SK-N-SH treated with all-trans-retinoic acid at 6 μM for 48 hours (cell line): ENCODE measurements at places on chromosomes 2 and 18.
A peak's percentile ranks its signal among the peaks of the same experiment; 100 is the strongest.

DNA sequence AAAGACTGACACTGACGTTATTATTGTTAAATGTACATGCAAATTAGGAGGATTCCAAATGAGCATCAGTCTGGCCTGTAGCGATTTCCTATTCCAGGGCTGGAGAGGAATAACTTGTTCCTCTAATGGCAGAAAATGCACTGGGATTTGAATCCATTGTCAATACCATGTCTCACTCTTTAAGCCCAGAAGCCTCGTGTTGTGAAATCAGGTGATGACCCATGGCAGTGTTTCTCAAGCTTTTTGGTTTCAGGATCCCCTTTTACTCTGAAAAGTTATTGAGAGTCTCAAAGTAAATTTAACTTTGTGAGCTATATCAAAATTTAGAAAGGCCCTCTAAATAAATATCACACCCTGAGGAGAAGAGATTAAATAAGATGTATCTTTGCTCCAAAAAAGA, 279.2 kb downstream of the GALR1 start:
- no peak for ATAC-seq

DNA sequence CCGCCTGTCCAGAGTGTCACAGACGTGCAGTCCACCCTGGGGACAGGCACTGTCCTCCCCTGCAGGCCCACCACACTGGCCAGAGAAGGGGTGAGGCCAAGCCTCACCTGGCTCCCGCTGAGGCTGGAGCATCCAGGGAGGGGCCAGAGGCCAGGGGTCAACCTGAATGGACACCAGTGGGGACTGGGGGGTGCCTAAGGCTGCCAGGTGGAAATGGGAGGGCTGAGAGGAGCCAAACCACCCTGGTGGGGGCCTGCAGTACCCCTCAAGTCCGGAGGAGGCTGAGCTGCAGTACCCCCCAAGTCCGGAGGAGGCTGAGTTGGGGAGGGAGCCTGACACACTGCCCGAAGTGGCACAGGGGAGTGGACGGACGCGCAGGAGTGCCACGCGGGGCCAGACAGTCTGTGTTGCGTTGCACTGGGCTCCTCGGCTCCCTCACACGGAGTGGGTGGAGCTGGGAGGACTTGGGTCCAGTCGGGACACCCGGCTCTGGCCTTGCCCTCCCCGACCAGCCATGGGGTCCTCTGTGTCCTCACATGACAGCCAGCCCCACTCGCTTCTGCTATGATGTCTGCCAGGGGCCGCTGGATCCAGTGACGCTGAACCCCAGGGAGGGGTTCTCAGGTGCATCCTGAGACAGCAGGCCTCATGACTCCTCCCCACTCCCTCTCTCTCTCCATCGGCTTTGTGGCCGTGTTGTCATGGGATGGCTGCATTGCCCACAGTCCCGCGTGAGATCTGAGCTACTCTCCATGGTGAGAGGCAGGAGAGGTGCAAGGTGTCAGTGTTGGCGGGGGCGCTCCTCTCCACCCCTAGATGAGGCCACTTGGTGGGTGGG, 22.3 kb upstream of the GPC1 start:
- no peak for ATAC-seq

GRCh38 chr2:231068525-231069222, 12.0 kb downstream of the PSMD1 start:
- peak; percentile 69 for ATAC-seq

GRCh38 chr2:161111531-161111930, 48.7 kb upstream of the TANK start:
- no peak for ATAC-seq

DNA sequence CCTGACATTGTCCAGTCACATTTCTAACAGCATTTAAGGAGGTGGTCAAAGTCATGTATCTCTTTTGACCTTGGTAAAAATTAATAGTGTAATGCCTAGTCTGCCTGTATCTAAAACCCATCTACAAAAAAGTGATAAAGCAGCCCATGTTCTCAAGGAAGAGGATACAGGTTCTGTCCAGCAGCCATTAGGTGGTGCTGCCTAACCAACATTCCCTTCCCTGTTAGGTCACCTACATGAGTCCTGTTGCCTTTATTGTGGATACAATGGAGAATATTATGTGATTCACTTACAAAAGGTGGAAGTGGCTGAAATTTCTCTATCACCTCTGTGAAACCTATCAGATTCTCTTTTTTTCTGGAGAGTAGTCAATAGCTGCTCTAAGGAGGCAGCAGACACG, 52.5 kb downstream of the AQP4 start:
- ATAC-seq: no peak

GRCh38 chr18:55573386-55573785, 14.6 kb downstream of the TCF4 start:
- no peak for ATAC-seq

DNA sequence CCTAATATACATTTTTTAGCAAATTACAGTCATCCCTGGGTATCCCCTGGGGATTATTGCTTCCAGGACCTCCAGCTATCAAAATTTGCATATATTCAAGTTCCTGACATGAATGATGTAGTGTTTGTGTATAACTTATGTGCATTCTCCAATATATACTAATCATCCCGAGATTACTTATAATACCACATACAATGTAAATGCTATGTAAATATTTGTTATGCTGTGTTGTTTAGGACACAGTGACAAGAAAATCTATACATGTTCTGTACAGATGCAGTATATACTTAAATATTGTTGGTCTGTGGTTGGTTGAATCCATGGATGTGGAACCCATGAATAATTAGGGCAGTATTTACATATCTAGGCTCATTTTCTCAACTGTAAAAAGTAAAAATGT, 1060.3 kb downstream of the DSC3 start:
- no peak for ATAC-seq

GRCh38 chr2:151637271-151637781, 97.0 kb downstream of the NEB start:
- ATAC-seq: no peak

GRCh38 chr2:62871506-62871905, 166.0 kb downstream of the EHBP1 start:
- ATAC-seq: no peak
